ENCODE measurements at places on chromosomes 2 and 18.

GRCh38 chr18:79829136-79829854 lies 31.6 kb downstream of the KCNG2 start:
- DNase-seq, result no peak

GRCh38 chr18:10381951-10382350 lies 72.5 kb upstream of the APCDD1 start:
- no peak for DNase-seq

- DNase-seq, result no peak
Measured at GRCh38 chr2:29586919-29587318, 334.5 kb downstream of the ALK start.

GRCh38 chr2:126809340-126809739 lies 89.3 kb upstream of the TEX51 start:
- DNase-seq, result no peak

GRCh38 chr18:57276829-57277228 lies 75.5 kb upstream of the ST8SIA3 start:
- no peak for DNase-seq

DNA sequence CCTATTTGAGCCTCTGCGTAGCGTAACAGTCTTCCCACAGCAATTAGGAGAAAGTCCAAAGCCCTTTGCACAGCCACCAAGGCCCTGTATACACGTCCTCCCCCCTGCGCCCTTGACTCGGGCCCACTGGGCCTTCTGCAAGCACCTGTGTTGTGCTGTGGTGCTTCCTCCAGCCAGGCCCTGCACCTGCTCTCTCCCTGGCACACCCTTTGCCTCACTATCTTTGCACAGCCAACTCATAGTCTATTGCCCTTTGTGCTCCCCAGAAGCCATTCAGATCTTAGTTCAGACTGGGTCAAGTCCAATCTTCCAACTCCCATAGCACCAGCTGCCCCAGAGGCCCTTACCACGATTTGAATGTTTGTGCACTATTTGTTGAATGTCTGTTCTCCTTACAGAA lies 271.6 kb upstream of the MGAT5 start:
- DNase-seq, result no peak

DNA sequence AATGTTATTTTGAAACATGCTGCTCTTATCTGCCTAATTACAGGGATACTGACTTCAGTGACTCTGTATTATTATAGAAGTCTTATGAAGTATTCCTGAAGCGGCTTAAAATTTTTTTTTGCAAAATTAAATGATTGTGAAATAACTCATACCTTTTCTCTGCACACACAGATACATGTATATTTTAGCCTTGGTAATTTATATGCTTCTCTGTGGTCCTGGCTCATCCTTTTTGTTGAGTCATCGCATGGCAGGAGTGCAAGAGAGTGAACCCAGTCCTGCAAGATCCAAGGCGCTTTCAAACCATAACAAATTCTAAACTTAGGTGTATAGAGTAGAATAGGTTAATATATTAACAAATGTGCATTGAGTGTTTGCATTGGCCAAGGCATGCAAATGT lies 8.6 kb downstream of the CCNT2 start:
- DNase-seq, result no peak

- DNase-seq, result no peak
Measured at GRCh38 chr2:192122141-192122540, 72.6 kb downstream of the TMEFF2 start.

GRCh38 chr2:203858176-203858575 lies 9.4 kb upstream of the CTLA4 start:
- DNase-seq, result peak; percentile 45

DNA sequence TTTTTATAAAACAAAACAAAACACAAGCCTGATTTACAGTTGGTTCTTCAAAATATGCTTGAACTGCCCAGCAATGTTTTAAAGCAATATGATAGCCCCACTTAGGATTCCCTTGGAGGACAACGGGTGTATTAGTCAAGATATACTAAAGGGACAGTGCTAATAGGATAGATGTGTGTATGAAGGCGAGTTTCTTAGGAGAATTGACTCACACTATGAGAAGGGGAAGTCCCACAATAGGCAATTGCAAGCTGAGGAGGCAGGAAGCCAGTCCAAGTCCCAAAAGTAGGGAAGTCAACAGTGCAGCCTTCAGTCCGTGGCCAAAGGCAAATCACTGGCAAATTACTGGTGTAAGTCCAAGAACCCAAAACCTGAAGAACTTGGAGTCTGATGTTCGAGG lies 167.9 kb downstream of the CBLN2 start:
- DNase-seq, result no peak

- DNase-seq, result no peak
Measured at GRCh38 chr2:66966631-66967030, 430.5 kb upstream of the ETAA1 start.

DNA sequence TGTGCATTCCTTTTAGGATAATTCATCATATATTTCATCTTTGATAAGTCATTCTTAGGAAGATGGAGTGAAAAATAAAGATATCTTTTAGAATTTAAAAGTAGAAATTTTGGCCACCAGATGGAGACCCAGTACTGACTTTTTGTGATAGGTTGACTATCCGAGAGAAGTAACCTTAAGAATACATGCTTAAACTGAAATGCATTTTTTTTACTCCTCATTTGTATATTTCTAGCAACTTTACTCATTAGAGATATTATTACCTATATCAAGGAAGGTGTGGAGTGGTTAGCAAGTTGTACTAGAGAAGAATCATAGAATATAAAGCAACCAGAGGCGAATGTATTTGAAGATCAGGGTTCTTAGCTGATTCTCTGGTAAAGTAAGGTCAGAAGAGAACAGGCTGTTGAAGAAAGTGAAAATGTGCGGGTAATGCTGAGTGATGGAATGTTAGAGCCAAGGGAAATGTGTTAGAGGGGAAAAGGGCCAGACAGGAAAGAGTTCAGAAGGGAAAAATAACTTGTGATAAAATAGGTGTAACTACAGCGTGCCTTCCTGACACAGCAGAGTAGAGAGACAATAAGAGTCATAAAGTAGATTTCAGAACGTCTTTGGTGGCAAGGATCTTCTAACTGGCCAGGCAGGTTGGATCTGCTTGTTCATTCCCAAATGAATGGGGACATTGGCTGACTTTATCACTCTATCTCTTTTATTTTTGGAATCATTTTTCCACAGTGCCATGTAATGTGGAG lies 52.3 kb downstream of the TDRD15 start:
- DNase-seq, result no peak

DNA sequence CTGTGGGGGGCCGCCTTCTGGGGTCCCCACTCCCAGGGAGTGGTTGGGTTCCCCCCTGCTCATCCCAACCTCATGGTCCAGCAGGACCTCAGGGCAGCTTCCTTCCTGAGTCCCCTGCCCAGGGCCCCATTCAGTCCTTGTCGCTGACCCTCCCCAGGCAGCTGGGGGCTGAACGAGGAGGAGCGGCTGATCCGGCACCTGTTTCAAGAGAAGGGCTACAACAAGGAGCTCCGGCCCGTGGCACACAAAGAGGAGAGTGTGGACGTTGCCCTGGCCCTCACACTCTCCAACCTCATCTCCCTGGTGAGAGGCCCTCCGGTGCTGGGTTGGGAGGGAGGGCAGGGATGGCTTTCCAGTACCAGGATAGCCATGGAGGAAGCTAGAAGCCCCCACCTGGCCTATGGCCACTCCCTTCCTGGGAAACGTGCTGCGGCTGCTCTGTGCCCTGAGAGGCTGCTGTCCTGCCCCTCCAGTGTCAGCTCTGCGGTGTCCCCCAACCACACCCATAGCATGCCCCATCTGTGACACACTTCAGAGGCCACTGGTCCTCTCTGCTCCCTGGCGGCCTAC lies 497 bp downstream of the CHRND start:
- DNase-seq, result no peak

GRCh38 chr18:48022531-48023329 lies 92.3 kb upstream of the SMAD2 start:
- DNase-seq, result no peak

DNA sequence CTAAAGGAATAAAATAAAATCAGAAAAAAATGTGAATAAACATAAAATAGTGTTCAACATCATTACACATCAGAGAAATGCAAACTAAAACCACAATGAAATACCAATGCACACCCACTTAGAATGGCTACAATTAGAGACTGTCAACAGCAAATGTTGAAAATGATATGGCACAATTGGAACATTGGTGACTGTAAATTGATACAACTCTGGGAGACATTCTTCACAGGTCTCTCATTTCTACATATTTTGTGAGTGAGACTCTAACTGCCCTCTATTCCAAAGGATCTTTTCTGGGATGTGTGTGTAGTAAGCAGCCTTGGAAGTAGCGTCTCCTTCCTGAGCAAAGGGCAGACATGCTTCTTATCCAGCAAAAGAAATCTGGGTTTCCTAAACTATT lies 323.0 kb downstream of the FBXO15 start:
- DNase-seq, result no peak

GRCh38 chr2:66389651-66390131 lies 45.2 kb upstream of the MEIS1 start:
- DNase-seq, result no peak

DNA sequence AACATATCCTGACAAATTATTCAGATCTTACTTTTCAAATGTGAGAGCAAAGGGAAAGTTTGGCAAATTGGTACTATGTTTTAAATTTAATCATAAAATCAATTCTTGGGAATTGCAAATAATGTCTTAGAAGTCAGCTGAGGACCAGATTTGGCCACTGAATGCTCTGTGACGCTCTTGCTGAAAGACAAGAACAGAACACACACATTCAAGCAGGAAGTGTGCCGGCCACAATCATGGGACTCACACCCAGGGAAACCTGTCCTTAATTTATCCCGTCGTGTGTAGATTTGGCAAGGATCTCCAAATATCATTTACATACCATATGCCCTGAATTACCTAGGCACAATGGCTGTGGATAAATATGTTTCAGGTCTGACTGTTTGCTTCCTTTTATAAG lies 253.1 kb downstream of the TCF4 start:
- no peak for DNase-seq

GRCh38 chr2:143623909-143624260 lies 494.7 kb downstream of the ARHGAP15 start:
- no peak for DNase-seq

- DNase-seq, result no peak
Measured at GRCh38 chr2:75033516-75033915, 75.1 kb downstream of the POLE4 start.

Data from activated naive CD4-positive, alpha-beta T cell treated with anti-CD3 and anti-CD28 coated beads, Interleukin-2, amount 10 ng/mL, durations not matched to agents 7 days and 5 days (primary cell).